ENCODE measurements at places on chromosomes 11 and 22.
A peak's percentile ranks its signal among the peaks of the same experiment; 100 is the strongest.

- DNase-seq = no peak
Measured at GRCh38 chr11:14118072-14118471, 155.5 kb downstream of the SPON1 start.

- DNase-seq = no peak
Measured at GRCh38 chr11:94010136-94010535, 11.0 kb upstream of the HEPHL1 start.

DNA sequence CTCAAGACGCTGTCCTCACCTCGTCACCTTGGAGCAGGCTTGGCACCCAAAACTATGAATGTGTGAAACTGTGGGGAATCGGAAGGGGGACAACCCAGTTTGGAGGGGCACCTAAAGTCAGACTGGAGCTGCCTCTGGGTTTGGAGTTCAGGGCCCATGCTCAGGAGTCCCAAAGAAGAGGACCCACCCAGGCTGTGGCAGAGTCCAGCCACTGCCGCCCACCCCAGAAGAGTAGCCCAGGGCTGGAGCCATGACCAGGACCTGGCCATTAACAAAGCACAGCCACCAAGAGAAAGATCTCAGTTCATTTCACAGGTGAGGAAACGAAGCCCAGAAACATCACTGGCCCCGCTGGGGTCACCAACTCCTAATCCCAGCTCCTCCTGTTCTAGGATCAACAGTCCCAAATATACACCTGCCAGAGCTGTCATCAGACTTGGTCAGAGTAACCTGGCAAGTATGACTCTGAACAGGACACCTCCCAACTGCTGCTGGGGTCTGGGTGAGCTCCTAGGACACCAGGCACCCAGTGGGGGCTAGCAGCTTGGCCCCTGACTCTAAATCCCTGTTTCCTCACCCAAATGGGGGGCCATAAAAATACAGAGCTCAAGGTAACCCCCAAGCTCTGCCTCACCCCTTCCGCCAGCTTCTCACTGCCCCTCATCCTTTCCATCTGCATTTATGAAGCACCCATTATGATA lies 2.7 kb downstream of the RAB3IL1 start:
- DNase-seq = no peak

GRCh38 chr11:125947419-125948277 lies 1.8 kb downstream of the VSIG10L2 start:
- DNase-seq = no peak

- DNase-seq = peak; percentile 24
Measured at GRCh38 chr22:37896181-37896592, 9.9 kb upstream of the MICALL1 start.

GRCh38 chr22:40121461-40121860 lies 56.3 kb upstream of the TNRC6B start:
- no peak for DNase-seq

- DNase-seq = no peak
Measured at GRCh38 chr11:44592125-44592940, 26.9 kb downstream of the CD82 start.

- DNase-seq = no peak
Measured at GRCh38 chr11:120401506-120401905, 65.3 kb downstream of the ARHGEF12 start.

- no peak for DNase-seq
Measured at GRCh38 chr11:19225123-19225522, 15.6 kb downstream of the E2F8 start.

DNA sequence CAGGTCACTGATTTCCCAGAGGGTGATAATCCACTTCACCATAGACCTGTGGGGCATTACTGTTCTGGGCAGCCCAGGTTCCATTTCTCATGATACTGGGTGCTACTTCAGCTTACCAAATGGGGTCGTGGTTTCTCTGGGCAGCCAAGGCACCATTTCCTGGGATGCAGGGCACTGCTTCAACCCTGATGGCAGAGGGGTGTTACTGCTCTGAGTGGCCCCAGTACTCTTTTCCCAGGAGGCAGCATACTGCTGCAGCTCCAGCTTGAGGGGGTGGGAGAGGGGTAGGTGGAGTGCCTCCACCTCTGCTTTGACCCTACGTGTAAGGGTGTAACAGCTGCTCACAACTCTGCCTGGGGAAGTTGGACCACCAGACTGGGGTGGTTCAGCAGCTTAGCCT lies 51.1 kb downstream of the PRMT3 start:
- no peak for DNase-seq

DNA sequence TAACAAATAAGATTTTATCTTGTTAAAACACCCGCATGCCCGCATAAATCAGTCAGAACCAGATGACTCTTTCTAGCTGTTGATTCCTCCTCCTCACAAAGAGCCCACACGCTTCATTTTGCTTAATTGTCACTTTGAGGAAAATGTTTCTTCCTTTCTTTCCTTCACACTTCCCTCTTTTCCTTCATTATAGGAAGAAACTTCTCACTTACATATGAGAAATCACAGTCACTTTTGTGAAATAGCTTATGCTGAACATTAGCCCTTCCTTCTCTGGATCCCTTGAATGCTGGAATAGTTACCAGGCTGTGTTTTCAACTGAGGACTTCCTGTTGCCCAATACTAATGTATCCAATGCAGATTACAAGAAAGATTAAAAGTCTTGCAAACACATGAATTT lies 5.8 kb downstream of the MS4A6E start:
- DNase-seq = no peak

DNA sequence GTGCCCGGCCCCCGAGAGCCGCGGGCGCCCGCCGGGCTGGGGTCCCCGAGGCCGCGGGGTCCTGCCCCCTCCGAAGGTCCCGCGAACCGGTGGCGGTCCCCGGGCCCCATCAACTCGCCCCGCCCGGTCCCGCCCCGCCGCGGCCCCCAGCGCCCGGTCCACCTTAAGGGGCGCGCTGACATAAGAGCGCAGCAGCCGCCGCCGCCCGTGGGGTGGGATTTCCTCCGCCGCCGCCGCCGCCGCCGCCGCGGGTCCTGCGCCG lies at the start of gene ZDHHC8:
TSS of gene ZDHHC8 (plus strand) at position 208 of the 262 bp plus-strand sequence. CDS start 144 bp downstream, outside the sequence.
- no peak for DNase-seq

DNA sequence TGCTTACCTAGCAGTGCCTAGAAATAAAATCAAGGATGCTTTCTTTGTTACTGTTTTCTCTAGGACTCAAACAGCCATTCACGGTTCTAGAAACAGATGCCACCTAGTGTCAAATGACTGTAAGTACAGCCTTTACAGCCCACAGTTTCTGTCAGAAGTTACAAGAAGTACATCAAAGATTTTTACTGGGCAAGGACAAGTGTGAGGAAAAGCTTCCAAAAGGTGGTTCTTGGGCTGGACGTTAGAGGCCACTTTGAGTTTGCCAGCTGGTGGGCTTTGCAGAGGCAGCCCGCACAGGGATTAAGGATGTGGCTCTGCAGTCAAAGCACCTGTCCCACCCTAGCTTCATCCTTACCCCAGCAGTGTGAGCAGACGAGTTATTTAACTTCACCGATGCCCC lies 6.9 kb downstream of the KMT5B start:
- no peak for DNase-seq

DNA sequence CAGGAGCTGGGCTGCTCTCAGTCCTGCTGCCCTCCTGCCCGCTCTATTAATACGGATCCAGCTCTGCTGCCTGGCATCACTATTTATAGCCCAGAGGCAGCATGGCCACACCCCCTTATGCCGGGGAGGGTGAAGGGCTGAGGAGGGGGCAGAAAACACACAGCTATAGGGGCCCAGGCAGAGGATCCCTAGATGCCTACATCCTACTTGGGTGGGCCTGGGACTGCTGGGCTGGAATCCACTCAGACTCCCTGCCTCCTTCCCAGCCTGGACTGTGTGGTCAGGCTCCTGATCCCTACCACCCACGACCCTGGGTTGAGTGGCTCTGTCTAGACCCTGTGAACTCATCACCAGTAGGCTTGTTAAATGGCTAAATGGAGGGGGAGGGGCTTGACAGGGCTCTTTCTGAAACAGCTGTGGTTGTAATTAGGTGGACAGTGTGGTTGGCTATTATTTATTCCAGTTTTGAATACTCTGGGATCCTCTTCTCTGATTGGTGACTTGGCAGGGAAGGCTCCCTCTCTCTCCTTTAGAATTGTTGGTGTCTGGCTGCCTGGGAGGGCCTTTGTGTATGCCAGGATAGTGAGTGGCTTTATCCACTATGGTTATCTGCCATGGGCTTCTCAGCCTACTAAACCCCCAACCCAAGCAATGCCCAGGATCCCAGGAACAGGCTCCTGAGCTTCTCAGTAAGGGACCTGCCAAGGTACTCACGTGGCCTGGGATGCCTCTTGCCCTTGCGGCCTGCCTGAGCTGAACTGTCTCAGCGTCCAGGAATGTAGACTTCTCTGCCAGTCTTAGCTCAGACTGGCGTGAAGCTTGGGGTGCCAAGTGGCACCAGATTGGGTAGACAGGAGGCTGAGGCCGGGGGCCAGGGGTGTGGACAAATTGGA lies 15.2 kb downstream of the PHLDB1 start:
- no peak for DNase-seq

GRCh38 chr22:45831394-45831793 lies 145.6 kb downstream of the WNT7B start:
- DNase-seq = no peak

DNA sequence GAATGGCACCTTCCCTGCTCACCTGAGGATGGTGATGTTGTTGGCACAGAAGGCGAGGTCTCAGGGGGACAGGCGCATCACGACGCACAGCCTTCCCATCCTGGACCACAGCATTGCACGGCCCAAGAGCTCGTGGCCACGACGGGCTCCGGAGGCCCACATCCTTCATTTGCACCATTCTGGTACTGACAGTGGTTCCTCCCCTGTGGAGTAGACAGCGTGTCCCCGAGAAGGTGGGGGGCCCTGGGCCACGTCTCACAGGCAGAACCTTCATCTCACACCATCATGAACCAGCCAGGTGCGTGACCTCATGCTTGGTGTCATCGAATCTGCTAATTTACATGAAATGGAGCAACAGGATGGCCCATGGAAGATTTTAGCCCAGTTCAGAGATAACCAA lies 180.0 kb downstream of the CTTN start:
- DNase-seq = no peak

GRCh38 chr11:130218501-130219070 lies 59.0 kb downstream of the ST14 start:
- DNase-seq = no peak

- no peak for DNase-seq
Measured at GRCh38 chr11:19218216-19218615, 16.4 kb upstream of the CSRP3 start.

- DNase-seq = peak; percentile 65
Measured at GRCh38 chr22:46791201-46791731, 28.8 kb downstream of the TBC1D22A start.

GRCh38 chr22:48639896-48640748 lies 1187.6 kb downstream of the BRD1 start:
- no peak for DNase-seq

DNA sequence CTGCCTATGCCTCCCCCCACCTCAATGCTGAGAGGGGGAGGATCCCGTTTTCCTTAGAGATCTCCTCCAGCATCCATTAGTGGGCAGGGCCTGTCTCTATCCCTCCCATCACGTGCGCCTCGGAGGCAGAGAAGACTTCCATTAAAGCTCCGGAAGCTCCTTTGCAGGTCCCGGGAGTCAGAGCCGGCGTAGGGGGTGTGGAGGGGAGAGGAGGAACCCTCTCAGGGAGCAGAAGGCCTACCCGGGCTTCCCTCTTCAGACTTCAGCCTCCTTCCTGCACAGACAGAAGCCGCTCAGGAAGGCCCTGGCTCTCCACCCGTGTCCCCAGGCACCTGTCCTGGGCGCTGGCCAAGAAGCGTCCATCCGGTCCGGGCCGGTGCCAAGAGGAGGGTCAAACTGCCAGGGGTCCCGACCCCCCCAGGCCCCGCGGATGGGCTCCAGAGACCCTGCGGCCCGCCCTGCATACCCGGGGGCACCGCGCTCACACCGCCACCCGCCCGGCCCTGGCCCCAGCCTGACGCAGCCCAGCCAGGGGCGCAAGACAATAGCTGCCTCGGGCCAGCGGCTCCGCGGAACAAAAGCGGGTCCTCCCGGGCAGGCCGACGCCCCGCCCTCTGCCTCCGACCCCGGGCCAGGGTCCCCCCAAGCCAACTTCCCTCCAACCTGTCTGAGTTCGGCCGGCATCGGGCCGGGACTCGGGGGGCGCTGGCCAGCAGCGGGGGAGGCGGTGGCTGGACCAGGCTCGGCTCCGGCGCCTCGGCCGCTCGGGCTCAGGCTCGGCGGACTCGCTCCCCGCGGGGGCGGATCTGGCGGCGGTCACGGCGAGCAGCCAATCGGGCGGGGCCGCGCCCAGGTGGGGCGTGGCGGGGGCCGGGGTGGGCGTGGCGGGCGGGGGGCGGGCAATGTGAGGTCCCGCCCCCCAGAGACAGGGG lies 29.9 kb downstream of the ARVCF start:
- peak; percentile 58 for DNase-seq

- no peak for DNase-seq
Measured at GRCh38 chr22:26894766-26895485, 237.5 kb downstream of the MIAT start.

- no peak for DNase-seq
Measured at GRCh38 chr11:112539741-112540140, 279.1 kb upstream of the PLET1 start.

GRCh38 chr11:84906995-84907394 lies 720.1 kb downstream of the DLG2 start:
- no peak for DNase-seq

DNA sequence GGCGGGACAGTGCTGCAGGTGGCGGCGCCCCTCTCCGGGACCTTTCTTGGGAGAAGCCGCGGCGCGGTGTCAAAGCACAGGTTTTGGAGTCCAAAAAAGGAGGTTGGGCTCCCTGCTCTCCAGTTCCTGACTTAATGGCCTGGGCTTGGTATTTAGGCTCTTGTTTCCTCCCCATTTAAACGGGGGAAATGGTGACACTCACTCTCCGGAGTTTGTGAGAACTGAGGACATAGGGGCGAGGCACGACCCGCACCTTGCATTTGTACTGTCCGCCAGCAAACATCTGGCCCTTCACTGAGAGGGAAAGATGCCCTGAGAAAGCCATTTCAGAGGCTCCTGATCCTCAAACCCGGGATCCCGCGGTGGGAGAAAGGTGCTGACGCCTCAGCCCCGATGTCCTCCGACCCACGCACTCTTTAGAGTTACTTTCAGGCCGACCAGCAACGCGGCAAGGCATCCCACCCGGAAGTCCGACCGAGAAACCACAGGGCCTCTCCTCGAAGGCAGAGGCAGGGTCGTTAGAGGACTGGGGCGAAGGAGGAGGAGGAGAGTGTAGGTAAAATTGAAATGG lies 2.9 kb upstream of the WDR74 start:
- peak; percentile 45 for DNase-seq

DNA sequence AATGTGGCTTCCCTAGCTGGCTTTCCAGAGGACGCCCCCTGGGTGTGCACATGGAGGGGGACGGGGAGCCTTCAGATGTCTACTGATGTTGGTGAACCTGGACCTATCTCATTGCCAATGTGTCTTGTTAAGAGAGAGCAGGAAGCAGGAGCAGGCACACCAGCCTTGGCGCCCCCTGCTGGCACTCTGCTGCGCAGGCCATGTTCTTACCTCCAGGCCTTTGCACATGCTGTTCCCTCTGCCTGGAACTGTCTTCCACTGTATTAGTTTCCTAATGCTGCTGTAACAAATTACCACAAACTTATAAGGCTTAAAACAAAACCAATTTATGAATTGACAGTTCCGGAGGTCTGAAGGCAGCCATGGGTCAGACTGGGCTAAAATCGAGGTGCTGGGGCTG lies 23.6 kb upstream of the MN1 start:
- DNase-seq = peak; percentile 10

GRCh38 chr22:40210818-40211217 lies 33.1 kb downstream of the TNRC6B start:
- no peak for DNase-seq
